ENCODE measurements at places on chromosomes 3 and 15.

DNA sequence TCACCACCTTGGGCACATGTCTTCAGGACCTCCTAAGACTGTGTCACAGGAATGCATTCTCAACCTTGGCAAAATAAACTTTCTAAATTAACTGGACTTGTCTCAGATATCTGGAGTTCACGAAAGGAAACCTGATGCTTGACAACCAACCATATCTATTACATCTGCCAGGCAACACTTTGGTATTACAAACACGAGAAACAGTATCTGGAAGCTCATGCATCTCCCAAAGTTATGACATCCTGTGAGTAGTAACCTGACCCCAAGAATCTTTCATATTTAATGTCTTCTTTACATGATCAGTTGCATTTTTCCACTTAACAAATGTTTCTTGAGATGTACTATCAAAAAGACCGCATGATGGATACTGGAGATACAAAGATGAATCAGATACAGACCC lies 465.3 kb upstream of the AGTR1 start:
- no peak for DNase-seq

DNA sequence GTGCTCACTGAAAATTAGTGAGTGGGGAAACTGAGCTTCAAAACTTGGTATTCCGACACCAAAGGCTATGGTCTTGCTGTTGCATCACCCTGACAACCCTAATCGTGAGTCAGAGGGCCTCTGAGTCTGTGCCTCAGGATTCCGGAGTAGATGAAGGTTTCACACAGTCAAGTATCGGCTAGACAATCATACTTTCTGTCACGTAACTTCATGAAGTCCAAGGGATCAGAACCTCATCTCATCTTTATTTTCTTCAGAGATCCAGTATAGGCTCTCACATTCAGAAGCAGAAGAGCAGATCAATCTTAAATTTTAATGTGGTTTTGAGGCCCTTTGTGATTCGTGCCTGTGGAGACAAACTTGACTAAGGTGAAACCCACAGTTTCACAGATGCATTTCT lies 26.1 kb upstream of the NECTIN3 start:
- no peak for DNase-seq

- no peak for DNase-seq
Observed at GRCh38 chr15:64938192-64938591, 26.5 kb downstream of the ANKDD1A start.

DNA sequence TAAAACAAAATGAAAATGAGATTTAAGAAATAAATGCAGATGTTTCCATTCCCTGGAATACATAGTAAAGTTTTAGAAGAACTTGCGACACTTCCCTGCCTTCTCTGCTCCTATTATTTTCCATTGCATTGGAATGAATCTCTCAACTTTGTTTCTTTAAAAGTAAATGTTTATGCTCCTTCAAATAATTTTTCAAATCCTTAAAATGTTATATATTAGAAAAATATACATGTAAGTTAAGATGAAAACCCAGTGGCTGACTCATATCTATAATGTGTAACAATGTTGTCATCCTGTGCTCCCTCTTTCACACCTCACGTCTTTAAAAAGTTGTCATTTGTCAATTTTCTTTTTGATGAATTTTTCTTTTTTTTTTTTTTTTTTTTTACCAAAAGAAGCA lies 3.6 kb downstream of the RBMS3 start:
- no peak for DNase-seq

DNA sequence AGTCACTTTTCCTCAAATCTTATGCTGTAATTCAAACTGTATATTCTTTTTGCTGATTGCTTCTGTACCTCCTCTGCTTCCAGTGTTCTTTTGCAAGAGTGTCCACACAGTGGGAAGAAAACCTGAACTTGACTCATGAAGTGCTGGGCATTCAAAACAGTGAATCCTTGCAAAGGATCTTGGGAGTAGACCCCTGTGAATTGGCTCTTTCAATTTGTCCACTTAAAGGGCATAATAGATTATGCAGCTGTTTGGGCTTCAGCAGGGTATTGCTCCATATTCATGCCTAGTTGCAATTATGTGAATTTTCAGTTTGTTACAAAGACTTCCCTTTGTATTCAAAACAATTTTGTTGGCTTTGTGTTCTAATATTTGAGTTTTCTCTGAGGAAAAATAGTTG lies 11.4 kb downstream of the ZFAND6 start:
- DNase-seq, result no peak

DNA sequence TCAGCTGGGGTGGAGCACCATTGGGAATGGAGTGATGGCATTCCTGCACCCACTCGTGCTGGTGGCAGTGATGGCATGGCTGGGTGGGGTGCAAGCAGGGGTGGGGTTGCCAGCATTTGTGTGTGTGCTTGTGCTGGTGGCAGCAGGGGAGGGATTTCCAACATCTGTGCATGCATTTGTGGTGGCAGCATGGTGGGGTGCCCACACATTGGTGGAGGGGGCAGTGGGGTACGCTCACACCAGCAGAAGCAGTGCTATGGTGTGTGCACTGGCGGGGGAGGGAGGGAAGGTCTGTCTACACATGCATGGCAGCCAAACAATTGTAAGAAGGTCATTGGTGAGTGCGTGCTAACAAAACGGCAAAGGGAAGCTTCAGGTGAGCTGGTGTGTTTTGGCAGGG lies 76.7 kb upstream of the NUDT16 start:
- DNase-seq, result no peak

DNA sequence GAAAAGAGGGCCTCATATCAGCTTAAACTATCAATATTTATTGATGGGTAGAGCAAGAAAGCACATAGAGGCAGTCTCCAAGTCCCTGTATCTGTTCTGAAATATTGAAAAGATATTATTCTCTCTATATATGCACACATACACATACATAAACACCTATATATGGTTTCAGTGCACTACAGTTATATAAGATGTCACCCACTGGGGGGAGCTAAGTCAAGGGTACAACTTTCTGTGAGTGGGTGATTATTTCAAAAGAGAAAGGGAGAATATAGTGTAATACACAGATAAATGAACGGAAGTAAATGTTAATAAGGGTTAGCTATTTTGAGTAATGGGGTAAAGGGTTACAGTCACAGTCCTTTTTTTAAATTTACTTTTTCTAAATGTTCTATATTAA lies 8.8 kb downstream of the SNTN start:
- no peak for DNase-seq

DNA sequence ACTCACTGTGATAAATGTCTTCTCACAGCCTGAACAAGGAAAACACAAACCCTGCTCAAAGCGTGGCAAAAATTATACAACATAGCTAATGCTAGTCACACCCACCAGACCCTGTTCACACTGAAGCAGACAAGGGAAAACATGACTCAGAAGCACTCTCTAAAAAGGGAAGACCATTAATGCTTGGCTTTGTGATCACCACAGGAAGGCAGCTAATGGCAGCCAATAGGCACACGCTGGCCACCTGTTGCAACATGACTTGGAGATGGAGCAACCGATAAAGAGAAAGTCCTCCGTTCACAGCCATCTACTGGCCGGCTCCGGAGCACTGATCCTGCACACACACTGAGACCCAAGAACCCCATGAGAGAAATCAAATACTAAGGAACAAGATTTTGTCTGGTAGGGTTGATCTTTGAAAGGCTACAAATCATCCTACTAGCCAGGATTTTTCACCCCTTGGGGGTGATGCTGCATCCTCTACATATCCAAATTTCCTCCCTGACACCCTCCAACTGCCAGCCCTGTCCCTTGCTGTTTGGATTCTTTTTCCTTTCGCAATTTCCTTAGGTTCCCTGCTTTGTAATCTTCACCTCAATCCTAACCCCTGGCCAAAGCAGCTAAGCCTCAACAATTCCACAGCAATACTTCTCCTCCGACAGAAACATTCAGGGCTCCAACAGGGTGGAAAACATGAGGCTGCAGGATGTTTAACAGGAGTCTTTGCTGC lies 3.2 kb downstream of the ZXDC start:
- DNase-seq, result no peak

DNA sequence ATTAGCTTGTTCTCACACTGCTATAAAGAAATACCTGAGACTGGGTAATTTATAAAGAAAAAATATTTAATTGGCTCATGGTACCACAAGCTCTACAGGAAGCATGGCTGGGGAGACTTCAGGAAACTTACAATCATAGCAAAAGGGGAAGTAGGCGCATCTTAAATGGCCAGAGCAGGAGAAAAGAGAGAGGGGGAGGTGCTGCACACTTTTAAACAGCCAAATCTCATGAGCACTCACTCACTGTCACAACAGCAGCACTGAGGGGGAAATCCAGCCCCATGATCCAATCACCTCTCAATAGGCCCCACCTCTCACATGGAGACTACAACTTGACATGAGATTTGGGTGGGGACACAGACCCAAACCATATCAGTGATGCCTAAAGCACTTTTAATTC lies 82.5 kb downstream of the DCLK3 start:
- DNase-seq, result no peak

DNA sequence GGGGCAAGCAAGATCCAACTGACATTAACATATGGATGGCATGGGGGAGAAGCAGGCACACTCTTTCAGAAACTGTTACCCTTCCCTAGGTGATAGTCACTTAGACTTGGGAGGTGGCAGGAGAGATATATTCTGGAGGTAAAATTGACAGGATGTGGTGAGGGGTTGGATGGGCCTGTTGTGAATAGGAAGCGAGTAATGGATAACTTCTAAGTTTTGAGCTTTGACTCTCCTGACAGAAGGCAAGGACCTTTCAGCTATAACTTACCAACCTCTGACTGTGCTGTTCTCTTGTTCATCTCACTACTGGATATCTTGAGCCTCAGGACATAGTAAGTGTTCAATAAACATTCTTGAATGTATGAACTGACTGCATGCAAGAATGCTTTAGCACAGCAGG lies 1.9 kb upstream of the PDIA5 start:
- DNase-seq, result no peak

DNA sequence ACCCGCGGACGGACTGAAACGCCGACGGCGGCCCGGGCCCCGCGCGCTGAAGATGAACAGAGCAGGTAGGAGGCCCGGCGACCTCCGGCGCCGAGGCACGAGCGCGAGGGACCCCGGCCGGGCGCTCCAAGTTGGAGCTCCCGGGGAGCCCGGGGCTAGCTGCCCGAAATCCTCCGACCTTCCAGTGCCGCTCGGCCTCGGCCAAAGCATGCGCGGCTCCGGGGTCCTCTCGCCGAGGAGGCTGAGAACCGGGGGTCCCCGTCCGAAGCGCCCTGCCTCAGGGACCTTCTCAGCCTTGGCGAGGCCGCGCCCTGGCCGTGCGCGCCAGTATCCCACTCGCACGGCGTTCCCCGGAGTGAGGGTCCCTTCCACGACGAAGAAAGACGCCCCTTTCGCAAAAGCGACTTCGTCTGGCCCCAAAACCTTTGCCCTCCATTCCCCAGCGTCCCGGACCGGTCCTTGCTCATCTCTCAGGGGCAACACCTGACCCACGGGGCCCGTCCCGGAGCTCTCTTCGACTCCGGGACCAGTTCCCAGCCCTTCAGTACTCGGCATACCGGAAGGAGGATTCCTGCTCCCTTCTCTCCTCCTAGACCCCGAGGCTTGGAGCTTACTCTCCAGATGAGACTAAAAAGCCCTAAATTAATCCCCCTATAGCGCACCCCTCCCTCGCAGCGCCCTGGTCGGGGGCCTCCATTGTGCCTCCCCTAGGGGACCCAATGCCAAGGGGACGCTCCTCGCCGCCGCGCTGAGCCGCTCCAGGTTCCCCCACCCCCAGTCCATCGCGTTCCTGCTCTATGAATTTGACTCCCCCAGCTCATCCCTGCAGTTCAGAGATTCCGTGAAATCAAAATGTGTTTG lies 7.7 kb upstream of the FGD5 start:
- no peak for DNase-seq

DNA sequence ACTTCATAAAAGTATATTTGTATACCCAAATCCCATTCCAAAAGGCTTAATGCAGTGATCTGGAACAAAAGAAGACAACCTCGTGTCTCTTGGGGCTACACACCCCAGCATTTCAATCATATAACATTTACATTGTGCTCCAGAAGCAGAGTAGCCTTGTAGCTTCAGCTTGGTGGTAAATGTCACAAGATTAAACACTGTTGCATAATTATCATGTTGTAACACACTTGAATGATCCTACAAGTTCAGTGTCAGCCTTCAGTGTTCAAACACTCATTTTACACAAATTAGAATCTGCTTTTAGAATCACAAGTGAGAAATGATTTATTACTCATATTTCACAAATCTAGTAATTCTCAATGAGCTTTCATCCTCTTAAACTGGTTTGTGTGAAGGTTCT lies 122.6 kb downstream of the CNTN3 start:
- no peak for DNase-seq

DNA sequence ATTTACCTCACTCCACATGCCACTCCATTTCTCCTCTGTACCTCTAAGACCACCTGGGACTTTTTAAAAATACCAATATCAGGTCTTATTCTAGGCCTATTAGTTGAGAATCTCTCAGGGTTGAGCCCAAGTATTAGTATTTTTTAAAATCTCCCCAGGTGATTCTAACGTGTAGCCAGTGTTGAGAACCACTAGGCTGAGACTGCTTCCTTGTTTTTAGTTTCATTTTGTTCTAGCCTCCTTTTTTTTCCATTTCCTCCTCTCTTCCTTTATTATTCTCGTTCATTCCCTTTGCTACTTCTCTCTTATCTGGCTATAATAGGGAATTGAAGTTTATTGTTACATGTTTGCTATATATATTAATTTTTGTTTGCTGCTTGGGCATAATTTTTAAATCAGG lies 217.8 kb upstream of the CD96 start:
- no peak for DNase-seq

GRCh38 chr3:130260918-130261317 lies 84.6 kb upstream of the COL6A5 start:
- DNase-seq, result no peak

GRCh38 chr3:138241676-138242075 lies 54.6 kb downstream of the ARMC8 start:
- DNase-seq, result no peak

GRCh38 chr15:25176991-25177954 lies 222.5 kb downstream of the SNRPN start:
- no peak for DNase-seq

DNA sequence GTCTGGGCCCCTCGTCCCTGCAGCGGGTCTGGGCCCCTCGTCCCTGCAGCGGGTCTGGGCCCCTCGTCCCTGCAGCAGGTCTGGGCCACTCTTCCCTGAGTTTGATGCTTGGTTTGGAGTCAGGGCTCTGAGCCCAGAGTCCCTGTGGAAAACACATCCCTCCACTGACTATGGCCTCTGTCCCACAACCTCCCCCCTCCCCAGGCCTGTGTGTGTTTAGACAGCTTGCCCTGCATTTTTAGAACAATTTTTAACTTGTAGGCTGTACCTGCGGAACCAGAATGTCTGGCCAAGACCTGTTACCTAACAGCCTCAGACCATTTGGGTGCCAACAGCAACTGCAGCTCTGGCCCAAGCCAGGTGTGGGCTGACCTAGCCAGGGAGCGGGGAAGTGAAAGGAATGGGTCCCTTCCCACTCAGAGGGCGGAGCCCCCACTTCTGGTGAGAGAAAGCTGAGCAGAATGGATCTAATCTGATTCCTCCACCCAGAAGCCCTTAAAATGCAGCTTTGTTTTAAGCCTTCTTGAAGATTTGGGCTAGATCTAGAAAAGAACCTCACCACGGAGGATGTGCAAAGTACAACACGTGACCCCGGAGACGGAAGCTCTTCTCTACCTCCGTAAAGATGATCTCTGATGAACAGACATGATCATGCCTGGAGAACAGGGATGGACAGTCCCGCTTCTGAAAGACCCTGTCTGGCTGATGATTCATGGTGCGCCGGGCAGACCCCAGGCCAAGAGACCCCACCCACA lies 60.5 kb upstream of the TFRC start:
- DNase-seq, result no peak

GRCh38 chr15:87619161-87619960 lies 637.2 kb downstream of the NTRK3 start:
- no peak for DNase-seq

All from stimulated activated CD8-positive, alpha-beta memory T cell treated with anti-CD3 and anti-CD28 coated beads, Interleukin-2, amount 100 ng/mL, for 1 hour (primary cell).